ENCODE measurements at places on chromosomes 3 and 15.

DNA sequence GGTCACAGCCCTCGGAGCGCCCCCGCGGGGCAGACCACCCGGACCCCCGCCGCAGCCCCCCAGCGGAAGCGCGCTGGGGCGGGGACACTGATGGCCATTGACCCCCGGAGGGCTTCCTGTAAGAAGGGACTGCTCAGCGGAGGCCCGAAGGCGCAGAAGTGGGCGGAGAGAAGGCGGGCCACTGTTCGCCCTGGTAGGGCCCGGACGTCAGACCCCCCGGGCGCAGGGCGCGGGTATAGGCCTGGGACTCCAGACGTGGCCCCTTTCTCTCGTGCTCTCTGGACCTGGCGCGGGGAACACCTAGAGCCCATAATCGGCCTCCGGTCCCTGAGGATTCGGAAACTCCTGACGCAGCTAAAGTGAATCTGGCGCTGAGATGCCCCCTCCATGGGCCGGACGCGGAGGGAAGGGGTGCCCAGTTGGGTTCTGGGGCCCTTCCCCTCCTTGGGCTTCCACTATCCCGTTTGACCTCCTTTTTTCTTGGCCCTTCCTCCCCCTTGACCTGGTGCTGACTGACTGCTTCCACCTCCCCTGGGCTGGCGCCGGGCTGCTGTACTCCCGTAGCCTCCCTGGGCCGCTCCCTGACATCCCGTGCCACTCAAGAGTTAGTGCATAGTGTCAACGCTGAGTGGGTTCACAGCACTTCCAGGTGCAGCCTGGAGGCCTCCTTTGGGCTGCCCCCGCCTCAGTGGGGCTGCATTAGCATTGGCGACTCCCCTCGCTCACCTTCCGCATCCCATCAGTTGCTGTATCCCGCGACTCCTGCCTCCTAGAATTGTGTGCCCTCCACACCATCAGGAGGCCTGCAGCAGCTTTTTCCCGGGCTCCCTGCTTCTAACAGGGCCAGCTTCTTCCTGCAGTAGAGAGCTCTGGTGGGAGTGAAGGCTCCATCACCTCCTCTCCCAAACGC is 694 bp downstream of the ABTB1 start:
- peak; percentile 17 for DNase-seq

GRCh38 chr3:8413337-8413926 is 88.2 kb upstream of the LMCD1 start:
- no peak for DNase-seq

DNA sequence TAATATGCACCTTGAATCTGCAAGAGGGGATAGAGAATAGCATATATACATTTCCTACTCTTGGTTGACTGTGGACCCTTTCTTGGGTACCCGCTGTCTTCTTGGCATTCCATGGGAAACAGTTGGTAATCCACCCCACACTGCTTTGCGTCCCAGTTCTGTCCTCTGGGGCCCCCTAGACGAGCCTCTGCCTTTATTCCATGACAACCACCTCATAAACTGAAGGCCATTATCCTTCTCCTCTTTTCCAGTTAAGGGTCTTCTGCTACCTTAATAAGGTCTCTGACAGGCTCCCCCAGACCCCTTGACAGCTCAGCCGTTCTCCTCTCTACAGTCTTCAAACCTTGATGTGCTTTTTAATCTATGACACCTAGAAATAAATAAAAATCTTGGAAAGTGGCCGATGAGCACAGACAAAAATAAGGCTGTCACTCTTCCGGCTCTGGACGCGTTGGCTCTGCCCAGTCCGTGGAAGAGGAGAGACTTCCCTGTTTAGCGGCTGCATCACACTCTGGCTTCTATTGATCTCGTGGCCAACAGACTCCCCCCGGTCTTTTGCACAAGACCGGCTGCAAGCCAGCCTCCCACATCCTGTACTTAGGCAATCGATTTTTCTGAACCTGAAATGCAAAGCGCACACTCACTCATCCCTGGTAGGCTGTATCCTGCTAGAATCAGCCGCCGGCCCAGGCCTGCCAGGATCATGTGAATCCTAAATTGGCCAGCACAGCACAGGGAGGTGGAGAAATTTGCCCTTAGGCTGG is 251.0 kb upstream of the TLE3 start:
- DNase-seq: no peak

GRCh38 chr3:72411126-72411525 is 437.1 kb downstream of the SHQ1 start:
- DNase-seq: no peak

GRCh38 chr3:196835086-196835485 is 32.6 kb upstream of the SENP5 start:
- no peak for DNase-seq

All from stimulated activated CD8-positive, alpha-beta memory T cell treated with anti-CD3 and anti-CD28 coated beads, Interleukin-4, amount 100 ng/mL, for 1 hour (primary cell).